ENCODE measurements at places on chromosomes 4 and X.

DNA sequence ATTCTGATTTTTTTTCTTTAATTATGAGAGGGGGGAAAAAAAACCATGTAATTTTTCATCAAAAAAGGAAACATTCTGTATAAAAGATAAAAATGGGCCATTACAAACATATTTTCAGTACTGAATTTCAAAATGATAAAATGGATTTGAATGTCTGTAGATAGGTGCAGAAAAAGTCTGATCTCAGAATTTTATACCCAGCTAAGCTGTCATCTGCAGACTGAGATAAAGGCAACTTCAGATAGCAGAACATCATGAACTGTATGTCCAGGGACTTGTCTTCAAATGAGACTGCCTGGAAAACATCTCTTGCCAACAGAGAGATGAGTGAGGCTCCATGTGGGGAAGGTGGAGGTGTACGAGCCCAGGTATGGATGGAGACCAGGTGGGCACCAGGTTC is 118.5 kb upstream of the PSAPL1 start:
- no peak for DNase-seq

- no peak for DNase-seq
These were observed 16.8 kb downstream of the PNMA6E start for GRCh38 chrX:153384390-153384789.

DNA sequence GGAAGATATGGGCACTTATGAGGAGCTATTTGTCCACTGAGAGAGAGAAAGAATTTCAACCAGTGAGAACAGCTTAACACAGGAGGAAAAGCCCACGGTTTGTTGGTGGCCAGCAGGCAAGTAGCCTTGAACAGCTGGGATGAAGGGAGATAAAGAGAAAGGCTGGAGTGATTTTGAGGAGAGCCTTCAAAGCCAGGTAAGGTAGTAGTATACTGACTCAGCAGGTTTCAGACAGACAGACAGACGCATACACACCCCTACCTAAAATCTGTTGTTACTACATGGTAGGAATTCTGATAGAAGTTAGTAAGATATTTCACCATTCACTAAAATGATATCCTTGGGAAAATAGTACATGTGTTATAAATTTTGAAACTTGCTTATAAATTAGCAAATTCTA is 60.5 kb downstream of the SEC24D start:
- no peak for DNase-seq

DNA sequence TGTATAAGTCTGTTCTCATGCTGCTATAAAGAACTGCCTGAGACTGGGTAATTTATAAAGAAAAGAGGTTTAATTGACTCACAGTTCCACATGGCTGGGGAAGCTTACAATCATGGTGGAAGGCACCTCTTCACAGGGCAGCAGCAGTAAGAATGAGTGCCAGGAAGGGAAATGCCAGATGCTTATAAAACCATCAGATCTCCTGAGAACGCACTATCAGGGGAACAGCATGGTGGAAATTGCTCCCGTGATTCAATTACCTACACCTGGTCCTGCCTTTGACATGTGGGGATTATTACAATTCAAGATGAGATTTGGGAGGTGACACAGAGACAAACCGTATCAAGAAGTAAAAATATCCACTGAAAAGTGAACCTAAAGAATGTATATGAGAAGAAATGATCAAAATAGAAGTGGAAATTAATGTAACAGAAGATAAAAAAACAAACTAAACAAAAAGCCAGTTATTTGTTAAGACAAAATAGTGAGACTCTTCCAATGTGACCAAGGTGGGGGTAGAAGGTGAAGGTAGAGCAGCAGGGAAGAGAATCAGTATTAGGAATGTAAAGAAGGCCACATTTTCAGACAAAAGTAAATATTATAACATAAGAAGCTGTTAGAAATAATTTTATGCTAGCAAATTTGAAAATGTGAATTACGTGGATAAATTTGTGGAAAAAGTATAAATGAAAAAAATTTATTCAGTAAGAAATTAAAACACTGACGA is 372.9 kb downstream of the NKX6-1 start:
- no peak for DNase-seq

- DNase-seq, result peak; percentile 47
These were observed 27.2 kb downstream of the BST1 start for GRCh38 chr4:15729910-15730533.

GRCh38 chrX:57282568-57282967 is 3.9 kb upstream of the FAAH2 start:
- peak; percentile 5 for DNase-seq

Measured in NCI-H1092 treated with DMSO at 0.1 percent for 48 hours (cell line).